ENCODE measurements at places on chromosomes 3 and 15. TPM values are rescaled to one million over a fixed set of nuclear protein-coding genes. Genes with fewer than 3 reads are reported as not detected.

ST8SIA2 gene
- not detected for total RNA-seq

CP gene
- not detected for total RNA-seq

CACNA2D3 gene
- 1.5 TPM for total RNA-seq

SLC24A5 gene
- not detected for total RNA-seq

PCLAF gene
- total RNA-seq: 8.6 TPM
